NCI-H446 (cell line): ENCODE measurements at places on chromosomes 5 and 9.
A peak's percentile ranks its signal among the peaks of the same experiment; 100 is the strongest.

DNA sequence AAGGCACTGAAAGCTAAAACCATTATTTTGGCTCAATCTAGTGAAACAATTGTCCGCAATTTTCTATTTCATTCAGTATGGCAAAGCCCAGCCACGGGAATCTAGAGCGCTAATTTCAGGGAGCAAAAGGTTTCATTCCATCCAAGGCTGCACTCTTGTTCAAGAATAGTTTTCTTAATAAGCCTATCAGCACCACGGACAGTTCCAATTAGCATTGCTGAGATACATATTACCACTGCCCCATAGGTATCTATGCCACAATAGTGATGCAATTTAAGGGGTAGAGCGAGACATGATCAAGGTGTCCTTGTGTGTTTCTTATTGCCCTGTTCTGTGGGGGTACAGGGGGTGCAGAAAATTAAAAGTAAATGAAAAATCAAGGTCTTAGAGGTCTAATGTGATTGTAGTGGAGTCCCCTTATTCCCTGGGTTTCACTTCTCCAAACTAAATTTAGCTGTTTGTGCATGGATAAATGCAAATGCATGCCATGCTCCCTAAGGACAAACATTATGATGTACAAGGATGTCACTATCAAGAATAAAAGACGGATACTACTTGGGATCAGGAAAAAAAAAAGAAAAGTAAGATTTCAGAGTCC, 45.5 kb downstream of the SPOCK1 start:
- no peak for DNase-seq

- no peak for DNase-seq
These were observed 26.0 kb upstream of the NKD2 start for GRCh38 chr5:982377-983237.

DNA sequence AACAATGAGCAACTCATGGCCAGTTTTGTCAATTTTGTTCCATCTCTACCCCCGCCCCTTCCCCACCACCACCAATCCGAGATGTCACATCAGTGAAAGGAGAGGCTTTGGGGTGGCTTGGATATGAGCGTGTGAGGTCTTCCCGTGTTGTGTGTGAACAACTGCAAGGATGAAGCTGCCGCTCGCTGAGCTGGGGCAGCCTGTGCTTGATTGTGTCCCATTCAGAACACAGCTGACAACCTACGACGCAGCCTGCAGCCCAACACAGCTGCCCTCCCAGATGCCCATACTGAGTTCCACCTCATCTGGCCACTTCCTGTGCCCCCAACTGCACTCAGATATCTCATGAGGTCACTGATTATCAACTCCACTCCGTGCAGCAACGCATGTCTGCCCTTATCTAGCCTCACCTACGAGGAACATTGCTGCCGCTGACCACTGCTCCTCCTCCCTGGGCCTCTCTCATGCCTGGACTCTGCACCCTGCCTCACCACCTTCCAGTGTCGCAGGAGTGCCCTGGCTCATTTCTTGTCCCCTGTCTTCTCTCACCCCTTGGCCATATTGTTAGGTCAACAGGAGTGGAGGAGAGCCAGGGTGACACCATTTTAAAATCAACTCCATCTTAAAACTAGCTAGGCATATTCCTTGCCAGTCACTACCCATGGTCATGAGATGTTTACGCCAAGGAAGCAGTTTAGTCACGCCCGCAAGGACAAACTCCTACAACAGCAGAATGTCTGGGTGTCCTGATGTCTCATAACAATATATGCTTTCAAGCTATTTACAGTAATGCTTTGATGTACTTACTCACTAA, 7.3 kb upstream of the IL4 start:
- no peak for DNase-seq

GRCh38 chr9:134365791-134366222, 39.6 kb downstream of the RXRA start:
- DNase-seq, result peak; percentile 88

DNA sequence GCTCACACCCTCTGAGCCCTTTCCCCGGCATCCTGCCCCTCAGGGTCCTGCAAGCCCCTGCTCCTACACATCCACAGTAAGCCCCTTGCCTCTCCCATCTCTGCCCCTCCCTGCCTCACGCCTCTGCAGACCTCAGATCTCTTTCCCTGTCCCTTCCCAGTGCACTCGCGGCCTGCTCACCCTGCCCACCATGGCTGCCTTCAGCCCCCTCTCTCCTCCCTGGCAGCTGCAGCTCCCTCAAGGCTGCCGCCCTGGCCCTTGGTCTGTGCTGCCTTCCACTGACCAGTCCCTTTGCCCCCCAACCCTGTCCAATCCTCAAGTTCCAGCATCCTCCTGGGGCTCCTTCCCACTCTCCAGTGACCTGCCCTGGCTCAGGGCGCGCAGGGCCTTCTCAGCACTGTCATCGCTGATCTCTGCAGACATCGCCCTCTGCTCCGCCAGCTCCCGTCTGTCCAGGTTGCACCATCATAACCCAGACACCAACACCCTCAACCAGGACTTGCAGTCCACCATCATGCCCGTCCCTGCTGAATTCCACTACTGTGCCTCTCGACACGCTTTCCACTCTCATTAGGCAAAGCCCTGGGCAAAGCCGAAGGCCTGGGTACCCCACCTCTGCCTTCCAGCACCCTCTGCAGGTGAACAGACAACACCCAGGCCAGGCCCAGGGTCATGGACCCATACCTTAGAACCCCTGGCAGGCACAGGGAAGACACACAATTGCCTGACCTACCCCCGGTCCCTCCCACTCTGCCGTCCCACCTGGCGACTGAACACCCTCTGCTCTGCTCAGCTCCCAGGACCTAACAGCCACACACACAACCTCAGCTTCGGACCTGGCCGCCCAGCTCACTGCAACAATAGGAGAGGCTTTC, 97.8 kb upstream of the RUFY1 start:
- no peak for DNase-seq

DNA sequence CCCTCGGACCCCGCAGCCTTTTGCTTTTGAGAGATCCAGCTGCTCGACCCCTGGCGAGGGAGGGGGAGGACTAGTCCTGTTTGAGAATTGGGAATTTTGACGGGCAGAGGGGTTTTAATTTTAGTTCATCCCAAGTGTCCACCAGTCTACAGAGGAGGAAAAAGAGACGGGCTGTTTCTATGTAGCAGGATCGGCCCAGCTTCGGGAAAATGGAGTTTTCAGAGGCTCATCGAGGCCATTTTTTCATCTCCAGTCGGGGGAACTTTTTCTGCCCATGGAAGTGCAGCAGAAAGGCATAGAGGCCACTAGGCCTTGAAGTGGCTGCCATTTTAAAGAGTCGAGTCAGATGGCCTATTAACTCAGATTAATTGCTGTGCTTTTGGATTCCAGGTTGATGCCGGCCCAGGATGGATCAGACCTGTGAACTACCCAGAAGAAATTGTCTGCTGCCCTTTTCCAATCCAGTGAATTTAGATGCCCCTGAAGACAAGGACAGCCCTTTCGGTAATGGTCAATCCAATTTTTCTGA, 1.2 kb downstream of the NSD1 start:
- DNase-seq, result no peak

GRCh38 chr5:105392710-105393149, 1830.1 kb upstream of the NUDT12 start:
- no peak for DNase-seq

DNA sequence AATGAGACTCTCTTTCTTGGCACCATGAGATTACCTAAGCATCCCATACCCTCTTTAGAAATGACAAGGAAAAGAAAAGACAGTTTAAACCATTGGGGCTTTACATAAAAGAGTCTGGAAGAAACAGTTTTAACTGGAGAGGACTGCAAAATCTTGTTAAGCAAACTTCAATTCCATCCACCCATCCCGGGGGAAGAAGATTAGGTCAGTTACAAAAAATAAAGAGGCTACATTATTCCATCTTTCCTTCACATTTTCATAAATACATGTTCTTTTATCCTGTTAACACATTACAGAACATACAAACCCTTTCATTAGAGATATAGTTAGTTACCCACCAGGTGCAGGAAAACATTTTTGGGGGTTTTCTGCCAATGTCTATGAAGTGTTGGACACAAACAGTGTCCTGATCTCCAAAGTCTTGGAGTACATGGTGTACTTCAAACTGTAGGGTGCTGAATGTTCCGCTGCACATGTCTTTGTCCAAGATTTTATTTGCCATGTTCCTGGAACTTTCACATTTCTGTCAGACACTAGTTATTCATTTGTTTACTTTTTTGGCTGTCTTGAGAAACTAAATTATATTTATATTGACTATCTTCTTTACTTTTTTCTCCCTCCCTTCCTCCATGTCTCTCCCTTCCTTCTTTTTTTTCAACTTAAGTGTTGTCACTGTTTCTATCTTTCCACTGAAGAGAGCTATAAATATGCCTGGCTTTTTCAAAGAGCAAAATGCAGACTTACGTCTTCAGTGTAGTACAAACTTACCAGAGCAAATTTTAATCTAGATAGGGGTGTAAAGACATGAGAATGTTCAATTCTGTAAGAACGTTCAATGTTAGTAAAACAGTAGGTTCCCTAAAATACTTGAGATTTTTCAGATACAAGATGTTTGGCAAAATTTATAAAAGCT, 410.9 kb upstream of the PRR16 start:
- DNase-seq, result no peak

- no peak for DNase-seq
These were observed 316.6 kb downstream of the AGTPBP1 start for GRCh38 chr9:85425153-85425611.

- no peak for DNase-seq
These were observed 24.2 kb upstream of the ADAMTS2 start for GRCh38 chr5:179369530-179369884.

- no peak for DNase-seq
These were observed 109.5 kb downstream of the SNCAIP start for GRCh38 chr5:122421374-122422079.
